MCF 10A (cell line): ENCODE measurements at places on chromosomes 3 and 15. TPM values are rescaled to one million over a fixed set of nuclear protein-coding genes. Genes with fewer than 3 reads are reported as not detected.
A peak's percentile ranks its signal among the peaks of the same experiment; 100 is the strongest.

GRCh38 chr3:31900583-31900982 is 80.5 kb downstream of the OSBPL10 start:
- no peak for DNase-seq

SLC22A13 gene
- 1.7 and 1.9 TPM in 2 replicates for total RNA-seq

DNA sequence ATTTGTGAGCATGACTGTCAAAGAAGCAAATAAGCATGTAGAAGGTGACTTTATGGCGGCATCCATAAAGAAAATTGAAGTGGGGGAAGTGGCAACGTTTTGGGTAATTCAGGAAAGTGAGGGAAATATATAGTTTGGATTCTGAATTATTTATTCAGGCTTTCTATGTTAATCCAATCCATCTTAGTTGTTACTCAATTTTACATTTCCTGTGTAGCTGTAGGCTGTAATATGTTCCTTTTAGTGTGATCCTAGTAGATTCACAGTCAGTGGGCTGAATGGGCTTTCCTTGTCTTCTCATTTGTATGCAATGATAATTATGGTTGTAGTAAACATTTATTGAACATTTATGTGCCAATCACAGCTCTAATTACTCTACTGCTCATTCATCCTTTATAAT is 654.1 kb downstream of the EDEM1 start:
- no peak for DNase-seq

GRCh38 chr3:184713040-184713355 is 1.1 kb upstream of the MAGEF1 start:
- DNase-seq = no peak

- peak; percentile 19 for DNase-seq
These were observed 2.9 kb downstream of the KLHL24 start for GRCh38 chr3:183638101-183638852.
